ENCODE measurements at places on chromosomes 1 and 21.
A peak's percentile ranks its signal among the peaks of the same experiment; 100 is the strongest.

DNA sequence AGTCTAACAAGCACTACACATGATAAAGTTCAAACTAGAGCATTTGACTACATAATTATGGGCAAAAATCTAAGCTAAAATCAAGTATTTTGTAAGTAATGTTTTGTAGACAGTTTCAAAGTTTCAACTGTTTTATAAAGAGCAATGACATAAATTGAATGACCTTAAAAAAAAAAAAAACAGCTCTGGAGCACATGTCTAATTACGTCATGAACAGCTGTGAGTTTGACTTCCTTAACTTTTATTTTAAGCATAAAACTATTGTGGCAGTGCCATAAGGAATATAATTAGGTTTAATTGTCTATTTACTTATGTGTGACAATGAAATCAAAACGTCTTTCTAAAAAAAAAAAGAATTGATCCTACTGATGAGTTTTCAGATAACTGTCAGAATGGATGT, 272.5 kb upstream of the LRRC7 start:
- no peak for DNase-seq

DNA sequence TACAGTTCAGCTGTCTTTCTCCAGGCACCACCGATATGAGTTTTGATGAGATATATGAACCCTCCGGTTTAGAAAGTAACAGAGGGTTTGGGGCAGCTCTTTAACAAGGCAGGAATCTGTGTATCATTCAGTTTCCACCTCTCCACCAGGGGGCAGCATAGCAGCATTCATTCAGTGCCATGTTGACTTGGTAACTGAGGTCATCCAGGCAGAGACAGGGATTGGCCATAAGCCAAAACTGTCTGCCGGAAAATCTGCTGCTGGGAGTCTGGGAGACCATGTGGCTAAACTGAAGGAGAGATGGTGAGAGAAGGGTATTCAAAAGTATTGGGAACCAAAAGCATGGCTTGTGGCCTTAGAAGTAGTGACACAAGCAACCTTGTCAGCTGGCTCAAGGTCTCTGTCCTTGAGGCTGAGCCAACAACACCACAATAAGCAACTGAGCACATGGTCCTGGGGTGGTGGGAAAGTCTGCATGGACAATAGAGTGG, 98.5 kb downstream of the LMX1A start:
- DNase-seq: peak; percentile 59

DNA sequence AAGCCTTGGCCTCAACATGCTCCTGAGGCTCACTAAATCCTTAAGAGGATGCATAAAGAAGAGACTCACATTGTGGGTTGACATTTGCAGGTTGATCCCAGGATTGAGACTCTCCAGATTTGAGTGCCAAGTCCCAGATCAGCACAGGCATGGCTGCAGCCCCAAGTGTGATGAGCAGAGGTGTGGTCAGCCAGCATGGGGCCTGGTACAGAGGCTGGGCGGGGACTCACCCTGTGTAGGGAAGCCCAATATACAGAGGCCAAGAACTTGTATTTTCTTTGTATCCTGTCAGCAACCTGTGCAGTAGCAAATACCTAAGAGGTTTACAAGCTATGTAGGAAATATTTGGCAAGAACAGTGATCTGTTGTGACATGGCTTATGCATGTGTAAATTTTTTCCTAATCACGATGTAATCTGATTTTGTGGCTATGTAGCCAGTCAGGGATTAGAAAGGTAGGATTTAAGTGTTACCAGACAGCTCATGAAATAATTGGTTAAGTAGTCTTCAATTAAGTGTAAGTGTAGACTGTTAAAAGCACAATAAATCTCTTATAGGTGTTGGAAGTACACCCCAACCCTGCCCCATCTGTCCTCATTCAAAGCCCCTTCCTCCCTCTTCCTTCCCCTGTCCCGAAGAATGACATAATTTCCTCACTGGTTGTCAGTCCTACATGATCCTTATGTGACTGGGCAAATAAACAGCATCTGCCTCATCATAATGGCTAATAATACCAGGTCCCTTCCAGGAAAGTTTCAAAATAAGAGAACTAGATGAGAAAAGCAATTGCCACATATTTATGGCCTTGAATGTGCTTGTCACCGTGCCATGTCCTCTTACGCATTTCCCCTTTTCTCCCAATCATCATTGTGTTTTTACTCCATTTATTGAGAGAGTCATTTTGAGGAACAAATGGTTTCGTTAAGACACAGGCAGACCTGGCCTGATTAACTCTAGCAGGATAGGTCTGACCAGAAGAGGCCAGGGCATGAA, 120.9 kb downstream of the HLX start:
- no peak for DNase-seq

- no peak for DNase-seq
These were observed 192.4 kb downstream of the PTGER3 start for GRCh38 chr1:70855203-70855602.

DNA sequence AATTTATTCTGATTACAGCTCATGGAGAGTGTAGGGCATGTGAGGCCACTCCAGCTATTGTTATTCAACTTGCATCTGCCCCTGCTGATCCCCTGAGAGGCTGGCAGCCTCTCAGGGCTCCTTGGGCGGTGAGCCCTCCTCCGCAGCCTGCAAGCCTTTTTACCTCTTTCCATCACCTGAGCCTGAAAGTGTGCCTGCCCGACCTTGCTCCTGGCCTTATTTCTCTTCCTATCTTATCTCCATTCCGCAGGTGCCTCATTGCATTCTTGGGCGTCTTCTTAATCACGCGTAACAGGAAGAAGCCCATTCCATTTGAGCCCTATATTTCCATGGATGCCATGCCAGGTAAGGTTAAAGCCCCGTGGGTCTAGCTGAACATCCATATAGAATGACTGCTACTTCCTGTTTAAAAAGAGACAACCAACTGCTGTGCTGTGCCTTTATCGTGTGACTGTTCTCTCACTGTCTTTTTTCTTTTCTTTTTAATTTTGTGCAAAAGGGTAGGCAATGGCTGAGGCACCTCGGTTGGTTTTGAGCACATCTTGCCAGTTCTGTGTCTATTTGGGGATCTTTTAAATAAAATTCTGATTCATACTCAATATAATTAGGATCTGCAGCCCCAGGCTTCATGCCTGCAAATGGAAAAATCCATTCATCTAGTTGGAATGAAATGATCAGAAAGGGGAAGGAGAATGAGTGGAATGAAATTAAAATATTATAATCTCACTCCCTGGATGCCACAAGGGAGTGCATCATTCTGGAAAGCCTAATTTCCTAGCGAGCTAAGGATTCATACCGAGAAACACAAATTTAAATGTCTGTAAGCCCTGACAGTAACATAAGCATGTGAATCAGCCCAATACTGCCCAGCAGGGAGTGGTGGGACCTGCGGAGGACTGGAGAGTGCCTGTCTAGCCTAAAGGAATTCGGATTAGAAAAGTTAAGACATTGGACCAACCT, 38.6 kb upstream of the RCAN3 start:
- DNase-seq: no peak

DNA sequence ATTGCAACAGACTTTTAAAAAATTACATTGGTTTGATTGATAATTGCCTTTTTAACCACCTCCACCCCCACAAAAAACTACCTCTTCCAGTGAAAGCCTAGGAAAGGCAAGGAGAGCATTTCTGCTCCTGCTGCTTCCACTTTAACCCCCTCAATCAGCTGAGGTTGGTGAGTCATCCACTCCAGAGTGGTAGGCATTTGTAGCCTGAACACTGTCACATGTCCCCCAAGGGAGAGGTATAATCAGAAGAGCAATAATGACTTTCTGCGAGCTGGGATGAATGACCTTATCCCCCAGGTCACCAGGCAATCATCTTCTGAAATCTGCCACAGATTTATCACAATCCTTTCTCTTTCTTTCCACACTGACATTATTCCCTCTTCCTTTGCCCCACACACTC, 126.6 kb upstream of the CAMK1G start:
- DNase-seq: no peak

- DNase-seq: no peak
These were observed 56.8 kb upstream of the PTGFRN start for GRCh38 chr1:116852910-116853309.

GRCh38 chr1:246790364-246790763, 66.2 kb downstream of the SCCPDH start:
- no peak for DNase-seq

DNA sequence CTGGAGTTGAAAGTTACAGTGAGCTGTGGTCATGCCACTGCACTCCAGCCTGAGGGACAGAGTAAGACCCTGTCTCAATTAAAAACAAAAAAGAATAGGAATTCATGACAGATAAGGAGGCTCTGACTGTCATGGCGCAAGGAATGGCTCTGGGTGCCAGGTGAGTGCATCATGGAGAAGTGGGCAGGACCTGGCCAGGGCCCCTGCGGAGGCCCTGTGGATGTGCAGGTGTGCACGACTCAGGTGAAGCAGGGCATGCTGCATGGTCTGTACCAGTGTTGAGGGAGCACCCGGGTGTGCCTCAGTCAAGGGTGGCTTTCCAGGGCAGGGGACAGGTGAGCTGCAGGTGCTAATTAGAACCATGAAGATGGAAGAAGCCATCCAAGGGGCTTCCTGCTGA, 14.0 kb downstream of the SLC1A7 start:
- DNase-seq: no peak

DNA sequence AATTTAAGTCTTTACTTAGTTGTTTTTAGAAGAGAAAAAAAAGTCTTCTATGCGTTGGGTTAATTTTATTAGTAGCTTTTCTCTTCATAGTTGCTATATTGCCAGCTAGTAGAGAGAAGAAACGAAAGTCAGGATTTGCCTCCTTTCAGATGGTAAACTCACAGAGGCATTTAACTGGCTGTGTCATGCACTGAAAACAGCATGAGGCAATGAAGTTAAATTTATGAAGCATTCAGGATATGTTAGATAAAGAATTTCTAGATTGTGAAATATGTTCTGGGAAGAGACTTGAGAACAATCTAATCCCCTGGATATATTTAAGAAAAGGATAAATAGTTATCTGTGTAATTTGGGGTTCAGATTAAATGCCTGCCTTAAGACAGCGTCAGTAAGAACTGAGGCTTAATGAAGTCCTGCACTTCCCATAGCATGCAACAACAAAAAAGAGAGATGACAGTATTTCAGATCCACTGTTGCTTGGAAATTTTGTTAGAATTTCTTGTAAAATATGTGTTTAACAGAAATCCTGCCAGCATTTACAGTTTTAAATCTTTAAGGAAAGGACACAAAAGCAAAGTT, 1.7 kb downstream of the ANGPTL1 start:
- no peak for DNase-seq

DNA sequence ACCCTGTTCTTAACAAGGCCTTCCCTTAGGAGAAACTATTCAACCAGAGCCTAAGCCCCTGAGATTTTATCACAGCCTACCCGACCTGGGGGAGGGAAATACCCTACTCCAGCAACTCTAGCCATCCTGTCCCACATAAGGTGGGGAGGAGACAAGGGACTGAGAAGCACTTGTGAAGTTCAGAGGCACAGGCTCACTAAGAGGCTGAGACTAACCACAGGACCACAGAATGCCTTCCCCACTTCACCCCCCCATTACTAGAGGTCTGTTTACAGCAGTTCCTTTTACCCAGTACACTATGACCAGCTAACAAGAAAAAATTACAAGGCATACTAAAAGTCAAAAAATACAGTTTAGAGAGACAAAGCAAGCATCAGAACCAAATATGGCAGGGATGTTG, 86.8 kb downstream of the TEX35 start:
- no peak for DNase-seq

- no peak for DNase-seq
These were observed 40.7 kb downstream of the SLC30A1 start for GRCh38 chr1:211538287-211538686.

- no peak for DNase-seq
These were observed 358.4 kb upstream of the SGIP1 start for GRCh38 chr1:66175581-66175980.

- no peak for DNase-seq
These were observed 37.9 kb upstream of the ZBTB40 start for GRCh38 chr1:22413799-22414198.

DNA sequence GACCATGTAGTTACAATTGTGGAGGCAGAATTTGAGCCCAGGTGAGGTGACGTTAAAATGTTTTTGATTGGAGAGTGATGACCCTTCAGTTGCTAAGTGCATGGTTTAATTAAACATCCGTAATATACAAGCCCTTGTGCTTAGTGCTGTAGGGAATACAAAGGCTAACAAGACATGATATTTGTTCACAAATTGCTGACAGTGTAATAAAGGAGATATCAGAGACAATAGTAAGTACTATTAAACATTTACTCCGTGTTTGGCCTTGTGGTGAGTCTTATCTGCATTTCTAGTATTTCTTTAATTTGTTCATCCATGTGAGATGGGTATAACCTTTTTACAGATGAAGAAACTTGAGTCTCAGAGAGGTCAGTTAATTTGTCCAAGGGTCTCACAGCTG, 37.9 kb downstream of the RLF start:
- no peak for DNase-seq

DNA sequence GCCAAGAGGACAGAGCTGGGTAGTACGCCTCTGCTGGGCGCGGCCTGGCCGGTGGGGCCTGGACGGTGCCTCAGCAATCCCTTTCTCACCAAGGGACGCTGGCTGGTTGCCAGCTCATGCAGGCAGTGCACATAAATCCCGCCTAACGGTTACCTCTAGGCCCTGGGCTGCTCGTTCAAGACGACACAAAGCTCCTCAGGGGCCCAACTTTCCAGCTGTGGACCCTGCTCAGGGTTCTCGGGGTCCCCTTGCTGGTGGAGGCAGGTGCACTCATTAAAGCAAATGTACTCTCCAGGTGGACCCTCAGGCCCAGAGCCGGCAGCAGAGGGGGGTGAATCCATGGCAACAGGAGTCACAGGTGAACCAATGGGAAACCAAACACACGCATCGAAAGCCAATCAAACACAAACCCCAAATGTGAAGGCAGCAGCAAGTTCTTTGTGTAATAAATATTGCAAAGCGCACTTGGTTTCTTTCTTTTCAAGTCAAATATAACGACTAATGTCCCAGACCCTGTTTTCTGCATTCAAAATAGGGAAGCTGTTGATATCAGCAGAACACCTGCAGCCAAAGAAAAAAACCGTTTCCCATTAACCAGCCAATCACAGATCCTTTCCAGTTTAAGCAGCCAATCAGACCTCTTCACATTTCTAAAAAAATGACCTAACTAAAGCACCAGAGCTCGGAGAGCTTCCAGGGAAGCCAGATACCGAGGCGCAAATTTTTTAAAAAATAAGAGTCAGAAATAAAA, 26.1 kb upstream of the CLSTN1 start:
- DNase-seq: no peak

- DNase-seq: no peak
These were observed 647 bp downstream of the TSEN15 start for GRCh38 chr1:184052194-184052559.

- no peak for DNase-seq
These were observed 101.7 kb downstream of the RIPK4 start for GRCh38 chr21:41664881-41665765.

DNA sequence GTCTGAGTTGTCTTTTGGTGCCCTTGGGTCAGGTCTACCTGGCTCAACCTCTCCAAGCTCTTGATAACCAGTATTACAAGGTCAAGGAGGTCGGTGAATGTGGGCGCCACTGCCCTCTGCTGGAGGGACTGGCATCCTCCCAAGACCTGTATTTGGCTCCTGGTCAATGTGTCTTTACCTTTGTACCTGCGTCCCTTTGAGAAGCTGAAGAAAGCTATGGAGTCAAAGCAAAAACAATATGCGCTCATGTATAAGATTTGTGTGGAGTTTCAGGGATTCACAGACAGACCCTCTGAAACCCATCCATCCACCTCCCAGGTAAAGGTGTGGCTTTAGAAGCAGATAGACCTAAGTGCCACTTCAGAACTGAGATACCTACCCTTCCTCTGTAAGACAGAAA, 61.8 kb upstream of the NBL1 start:
- DNase-seq: peak; percentile 38

Measured in omental fat pad (tissue), 4 donors.